ENCODE measurements at places on chromosomes 2 and 18.

- DNase-seq = no peak
Observed at GRCh38 chr2:40004336-40004735, 225.3 kb upstream of the THUMPD2 start.

DNA sequence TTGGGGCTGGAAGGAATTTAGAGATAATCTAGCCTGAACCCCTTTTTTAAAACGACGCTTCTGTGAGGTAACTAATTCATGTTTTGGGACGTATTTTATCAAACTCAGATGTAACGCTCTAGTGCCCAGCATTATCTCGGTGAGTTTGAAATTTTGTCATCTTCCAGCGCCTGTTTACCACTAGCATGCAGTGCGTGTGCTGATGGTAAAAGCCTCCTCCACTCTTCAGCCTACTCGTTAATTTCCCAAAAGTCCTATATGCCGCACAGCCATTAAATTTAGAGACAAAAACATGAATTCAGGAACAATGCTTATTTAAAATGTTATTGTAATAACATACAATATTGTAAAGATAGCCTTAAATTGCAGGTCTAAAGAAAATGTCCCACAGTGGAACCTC, 2.8 kb downstream of the ZCCHC2 start:
- no peak for DNase-seq

DNA sequence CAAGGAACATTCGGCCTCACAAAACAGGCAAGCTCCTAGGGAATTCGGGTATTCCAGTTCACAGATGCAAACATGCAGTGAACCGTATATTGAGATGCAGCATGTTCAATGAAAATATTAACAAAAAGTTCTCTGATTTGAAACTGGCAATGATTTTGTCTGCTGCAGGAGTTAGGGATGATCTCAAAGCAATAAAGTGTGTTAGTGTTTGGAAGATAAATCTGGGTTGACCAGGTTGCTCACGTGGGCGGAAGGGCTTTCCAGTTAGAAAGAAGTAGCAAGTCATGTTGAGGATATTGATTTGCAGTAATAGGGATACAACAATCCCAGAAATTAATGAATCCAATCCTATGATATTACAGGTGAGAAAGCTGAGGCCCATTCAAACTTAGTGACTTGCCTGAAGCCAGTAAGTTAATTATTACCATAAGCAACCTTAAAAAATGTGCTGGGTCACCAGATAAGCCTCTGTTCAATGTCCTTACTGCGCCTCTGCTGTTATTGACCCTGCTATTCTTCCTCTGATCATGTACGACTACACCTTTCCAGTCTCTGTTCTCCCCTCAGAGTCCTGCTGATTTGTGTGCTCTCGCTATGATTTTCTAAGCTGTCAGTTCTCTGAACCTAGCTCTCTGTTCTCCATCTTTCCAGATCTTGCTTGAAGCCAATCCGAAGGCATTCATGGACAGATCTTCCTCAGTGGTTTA, 370.8 kb downstream of the DSEL start:
- DNase-seq = no peak

DNA sequence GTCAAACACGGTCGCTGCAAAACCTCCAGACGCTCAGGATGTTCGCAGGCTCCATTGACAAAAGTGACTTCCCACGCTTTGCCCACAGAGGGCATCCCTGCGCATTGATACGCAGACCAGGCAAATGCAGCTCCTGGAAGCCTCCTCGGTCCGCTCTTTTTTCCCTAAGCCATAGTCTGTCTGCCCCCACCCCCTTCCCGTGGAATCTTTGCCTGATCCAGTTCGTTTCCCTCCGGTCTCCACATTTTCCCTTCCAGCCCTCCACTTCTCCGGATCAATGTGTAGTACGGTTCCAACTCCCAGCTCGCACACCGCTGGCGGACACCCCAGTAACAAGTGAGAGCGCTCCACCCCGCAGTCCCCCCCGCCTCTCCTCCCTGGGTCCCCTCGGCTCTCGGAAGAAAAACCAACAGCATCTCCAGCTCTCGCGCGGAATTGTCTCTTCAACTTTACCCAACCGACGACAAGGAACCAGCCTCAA, at the start of gene DCC:
TSS of gene DCC (plus strand) at position 307 of the 481 bp plus-strand sequence. CDS start 591 bp downstream, outside the sequence.
- DNase-seq = no peak

DNA sequence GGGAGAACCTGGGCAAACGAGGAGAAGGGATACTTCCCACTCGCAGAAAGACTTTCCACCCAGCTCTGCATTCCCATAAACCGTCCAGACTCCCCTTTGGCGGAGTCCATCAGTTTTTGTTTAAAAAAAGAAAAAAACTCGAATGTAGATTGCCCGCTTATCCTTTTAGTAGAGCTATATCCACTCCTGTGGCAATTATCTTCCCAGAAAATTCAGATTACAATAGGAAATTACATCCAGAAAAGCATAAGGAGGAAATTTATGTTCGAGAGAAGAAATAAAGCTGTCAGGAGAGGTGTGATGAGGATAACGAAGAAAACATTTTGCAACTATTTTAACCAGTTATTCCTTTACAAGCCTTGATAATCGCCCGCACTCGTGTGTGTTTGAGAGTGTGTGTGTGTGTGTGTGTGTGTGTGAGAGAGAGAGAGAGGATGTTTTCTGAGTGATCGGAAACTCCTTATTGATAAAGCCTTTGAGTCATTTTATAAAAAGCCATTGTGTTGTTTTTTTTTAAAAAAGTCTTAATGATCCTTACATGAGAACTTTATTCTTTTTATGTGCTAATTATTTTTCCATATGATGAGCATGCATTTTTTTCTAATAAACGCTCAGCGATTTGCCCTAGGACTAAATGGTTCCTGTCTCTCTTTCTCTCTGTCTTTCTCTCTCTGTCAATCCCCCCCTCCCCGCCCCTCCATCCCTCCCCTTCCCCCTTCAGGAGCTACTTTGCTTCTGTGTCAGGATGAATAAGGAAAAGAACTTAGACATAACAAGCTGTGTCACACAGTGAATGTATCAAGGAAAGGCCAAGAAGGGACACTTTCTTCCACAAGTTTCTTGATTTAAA, 1.1 kb upstream of the PPP3R1 start:
- no peak for DNase-seq
